ENCODE measurements at places on chromosomes 7 and 10. TPM values are rescaled to one million over a fixed set of nuclear protein-coding genes. Genes with fewer than 3 reads are reported as not detected.

The C10orf71 gene
- not detected for polyA plus RNA-seq

The HSPB1 gene
- 1.4 TPM for polyA plus RNA-seq

The IKZF1 gene
- 0.24 TPM for polyA plus RNA-seq

The LMBR1 gene
- polyA plus RNA-seq: 68.9 TPM

The OR2A5 gene
- not detected for polyA plus RNA-seq

The TMEM139 gene
- polyA plus RNA-seq: not detected

The STEAP1 gene
- polyA plus RNA-seq: not detected

The ZEB1 gene
- polyA plus RNA-seq: 15.6 TPM

The VGF gene
- 36.8 TPM for polyA plus RNA-seq

The SPDYE3 gene
- not detected for polyA plus RNA-seq

The SPDYE11 gene
- polyA plus RNA-seq: 0.48 TPM

The NXPH1 gene
- 24.9 TPM for polyA plus RNA-seq

The RNF32 gene
- polyA plus RNA-seq: 2.6 TPM

The AGR3 gene
- not detected for polyA plus RNA-seq

The BLNK gene
- not detected for polyA plus RNA-seq

The FAM25A gene
- not detected for polyA plus RNA-seq

Measured in neural cell (in vitro differentiated cells).